ENCODE measurements at places on chromosomes 6 and 20.

DNA sequence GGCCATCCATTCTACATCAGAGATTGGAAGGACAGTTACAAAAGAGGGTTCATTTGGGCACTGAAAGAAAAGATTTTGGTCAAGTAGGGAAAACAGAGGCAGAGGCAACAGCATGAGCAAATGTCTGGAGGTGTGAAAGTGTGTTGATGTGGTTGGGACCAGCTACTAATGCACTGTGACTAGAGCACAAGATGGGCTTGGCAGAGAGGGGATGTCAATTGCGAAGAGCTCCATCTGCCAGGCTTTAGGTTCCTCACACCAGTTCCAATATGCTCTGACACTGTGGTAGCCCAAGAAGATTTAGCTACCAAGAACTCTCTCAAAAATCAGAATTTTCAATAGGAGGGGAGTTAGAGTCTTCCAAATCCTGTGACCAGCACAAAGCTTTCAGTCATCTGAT, 42.1 kb downstream of the TRAF3IP2 start:
- DNase-seq = no peak

- DNase-seq = no peak
Observed at GRCh38 chr6:3398755-3399696, 57.8 kb downstream of the SLC22A23 start.

DNA sequence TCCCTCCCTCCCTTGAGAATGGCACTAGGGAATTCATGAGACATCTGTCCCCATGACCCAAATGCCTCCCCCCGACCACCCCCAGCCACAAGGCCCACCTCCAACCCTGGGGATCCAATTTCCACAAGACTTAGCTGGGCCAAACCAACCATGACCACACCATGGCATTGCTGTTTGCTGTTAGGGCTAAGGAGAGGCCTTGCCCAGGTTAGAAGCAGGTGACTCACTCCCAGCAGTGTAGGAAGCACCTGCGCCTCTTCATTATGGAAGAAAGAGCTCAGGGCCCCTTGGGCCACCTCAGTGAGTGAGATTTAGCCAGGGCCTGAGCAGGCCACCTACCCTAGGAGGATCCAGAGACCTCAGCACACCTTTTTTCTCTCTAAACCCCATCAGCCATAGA, 337.9 kb downstream of the TAF4 start:
- DNase-seq = no peak

DNA sequence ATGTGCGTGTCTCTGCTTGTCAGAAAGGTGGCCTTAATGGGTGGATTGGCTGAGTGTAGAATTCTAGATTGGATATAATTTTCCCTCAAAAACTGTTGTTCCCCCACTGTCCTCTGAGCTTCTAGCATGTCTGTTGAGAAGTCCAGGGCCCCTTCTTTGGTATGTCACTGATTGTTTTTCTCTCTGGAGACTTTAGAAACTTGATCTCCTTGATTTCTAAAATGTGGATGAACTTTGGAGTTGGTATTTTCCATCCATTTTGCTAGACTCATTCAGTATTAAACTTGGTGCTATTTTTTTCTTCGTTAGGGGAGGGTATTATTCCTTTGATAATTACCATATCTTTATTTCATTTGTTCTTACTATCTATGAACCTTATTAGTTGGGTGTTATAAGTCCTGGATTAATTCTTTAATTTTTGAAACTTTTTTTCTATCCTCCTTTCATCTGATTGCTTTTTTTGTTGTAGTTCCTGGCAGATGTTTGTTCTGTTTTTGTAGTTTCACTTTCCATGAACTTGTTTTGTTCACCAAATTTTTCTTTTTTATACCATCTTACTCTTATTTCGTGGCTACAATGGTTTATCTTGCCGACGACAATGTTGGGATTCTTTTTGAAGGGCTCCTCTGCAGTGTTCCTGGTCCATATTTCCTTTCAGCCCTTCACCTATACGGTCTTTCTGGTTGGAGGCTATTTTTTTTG, 68.4 kb downstream of the ARID1B start:
- DNase-seq = no peak

GRCh38 chr6:156872903-156873302, 95.7 kb downstream of the ARID1B start:
- DNase-seq = no peak

DNA sequence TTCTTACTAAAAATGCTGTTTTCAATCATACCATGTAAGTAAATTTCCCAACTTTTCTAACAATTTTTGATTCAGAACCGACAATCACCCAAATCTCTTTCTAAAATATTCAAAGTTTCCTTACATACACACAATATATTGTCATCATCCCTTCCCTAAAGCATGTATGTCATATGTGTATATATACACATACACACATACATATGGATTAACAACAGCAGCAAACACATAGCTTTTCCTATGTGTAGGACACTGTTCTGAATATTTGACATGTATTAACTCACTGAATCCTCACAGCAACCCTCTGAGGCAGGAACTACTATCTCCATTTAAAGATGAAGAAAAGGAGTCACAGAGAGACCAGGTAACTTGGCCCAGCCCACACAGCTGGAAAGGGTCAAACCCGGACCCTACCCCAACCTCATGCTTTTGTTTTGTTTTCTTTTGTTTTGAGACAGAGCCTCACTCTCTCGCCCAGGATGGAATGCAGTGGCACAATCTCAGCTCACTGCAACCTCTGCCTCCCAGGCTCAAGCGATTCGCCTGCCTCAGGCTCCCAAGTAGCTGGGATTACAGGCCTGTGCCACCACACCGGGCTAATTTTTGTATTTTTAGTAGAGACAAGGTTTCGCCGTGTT, 7.2 kb downstream of the FYN start:
- no peak for DNase-seq

- peak; percentile 66 for DNase-seq
Observed at GRCh38 chr6:104940238-104940892, 16.5 kb upstream of the LIN28B start.

- no peak for DNase-seq
Observed at GRCh38 chr20:16035576-16035975, 537.7 kb downstream of the KIF16B start.

GRCh38 chr20:39146394-39146793, 184.2 kb downstream of the DHX35 start:
- DNase-seq = no peak

DNA sequence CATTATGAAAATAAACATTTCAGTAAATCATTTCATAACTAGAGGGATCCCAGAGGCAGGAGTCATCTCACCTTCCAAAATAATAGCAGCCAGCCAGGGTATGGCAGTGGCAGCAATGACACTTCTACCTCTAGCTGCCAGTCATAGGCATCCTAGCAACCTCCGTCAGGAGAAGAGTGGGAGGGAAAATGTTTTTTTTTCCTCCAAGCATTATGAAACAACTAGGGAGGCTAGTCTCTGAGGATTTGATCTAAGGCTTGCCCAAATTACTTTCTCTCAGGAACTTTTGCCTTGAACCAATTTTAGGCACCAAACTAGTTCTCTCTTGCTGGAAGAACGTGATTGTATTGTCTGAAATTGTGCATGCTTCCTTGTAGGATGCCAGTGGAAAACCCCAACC, 208.7 kb upstream of the PREP start:
- DNase-seq = no peak

- no peak for DNase-seq
Observed at GRCh38 chr6:57252975-57253374, 30.9 kb upstream of the RAB23 start.

DNA sequence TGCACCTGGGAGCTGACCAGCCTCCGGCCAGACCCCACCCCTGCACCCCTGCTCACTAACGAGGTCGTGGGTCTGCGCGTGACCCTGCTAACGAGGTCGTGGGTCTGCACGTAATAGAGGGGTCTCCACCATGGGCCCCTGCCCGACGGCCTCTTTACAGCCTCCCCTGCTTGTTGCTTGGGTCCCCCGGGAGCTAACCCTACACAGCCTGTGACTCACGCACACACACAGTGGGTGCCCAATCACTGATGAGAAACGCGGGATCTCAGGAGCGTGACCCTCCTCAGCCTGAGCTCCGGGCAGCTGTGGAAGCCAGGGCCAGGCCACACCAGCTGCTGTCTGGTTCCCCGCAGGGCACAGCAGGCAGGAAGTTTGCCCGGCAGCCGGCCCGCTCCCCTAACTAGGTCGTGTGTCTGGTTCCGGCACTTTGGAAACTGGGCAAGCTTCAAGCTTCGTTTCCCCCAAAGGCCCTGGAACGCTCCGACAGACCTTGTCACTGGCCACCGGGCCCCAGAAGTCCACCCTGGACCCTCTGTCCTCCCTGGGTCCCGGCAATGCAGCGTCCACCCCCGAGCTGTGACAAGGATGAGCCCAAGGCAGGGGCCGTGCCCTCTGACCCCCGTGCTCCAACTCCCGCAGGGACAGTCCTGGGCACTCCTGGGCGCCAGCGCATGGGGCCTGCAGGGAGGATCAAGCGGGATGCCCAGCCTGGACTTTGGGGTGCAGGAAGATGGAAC, 767 bp downstream of the PTK6 start:
- DNase-seq = peak; percentile 44

DNA sequence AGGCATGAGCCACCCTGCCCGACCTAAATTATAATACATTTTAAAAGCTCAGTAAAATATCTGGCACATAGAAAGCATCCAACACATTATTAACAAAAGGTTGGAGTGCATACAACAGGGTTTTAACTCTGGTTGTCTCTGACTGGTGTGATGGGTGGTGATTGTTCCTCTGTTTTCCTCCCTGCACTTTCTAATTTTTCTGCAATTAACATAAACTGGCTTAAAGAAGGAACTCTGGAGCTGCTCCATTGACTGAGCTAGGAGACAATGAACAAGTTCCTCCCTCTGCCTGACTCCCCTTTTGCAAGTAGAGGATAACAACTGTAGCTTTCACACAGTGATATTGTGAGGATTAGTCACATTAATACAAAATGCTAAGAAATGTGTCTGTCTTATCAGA, 48.5 kb upstream of the SIRPG start:
- no peak for DNase-seq

DNA sequence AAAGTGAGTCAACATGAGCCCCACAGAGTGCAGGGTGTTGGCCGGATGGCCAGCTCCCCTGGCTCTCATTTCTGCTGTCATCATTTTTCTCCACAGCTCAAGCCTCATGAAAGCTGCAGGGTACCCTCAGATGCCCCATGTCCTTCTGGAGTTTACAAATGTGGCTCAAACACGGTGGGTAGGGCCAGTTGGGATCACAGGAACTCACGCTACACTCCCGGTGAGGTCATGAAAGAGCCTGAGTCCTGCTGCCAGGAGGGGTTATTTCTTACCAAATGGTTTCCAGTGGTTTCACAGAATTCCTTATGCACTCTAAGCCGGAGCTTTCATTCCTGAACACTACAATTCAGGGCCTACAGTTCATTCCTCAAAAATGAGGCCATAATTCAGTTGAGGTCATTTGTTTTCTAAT, 78.7 kb downstream of the TMEM170B start:
- no peak for DNase-seq

- DNase-seq = no peak
Observed at GRCh38 chr6:92756912-92757311, 662.4 kb downstream of the EPHA7 start.

DNA sequence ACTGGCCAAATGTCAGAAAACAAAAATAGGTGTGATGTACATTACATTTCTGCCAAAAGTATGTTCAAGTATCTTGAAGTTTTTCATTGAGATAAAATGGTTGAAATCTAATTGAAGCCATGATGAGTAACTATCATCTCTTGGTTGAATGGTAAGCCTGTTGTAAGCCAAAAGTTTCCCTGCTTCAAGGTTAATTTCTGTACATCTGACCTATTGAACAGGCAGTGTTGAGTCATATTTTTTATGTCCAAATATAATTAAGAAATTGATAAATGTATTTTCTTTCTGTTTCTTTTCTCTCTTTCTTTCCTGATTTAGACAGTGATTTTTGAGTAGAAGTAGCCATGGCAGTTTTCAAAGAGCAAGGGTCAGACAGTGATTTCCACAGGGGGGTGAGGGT, 4.4 kb downstream of the RREB1 start:
- no peak for DNase-seq

GRCh38 chr20:17655865-17656479, 26.1 kb downstream of the RRBP1 start:
- DNase-seq = no peak

GRCh38 chr6:128686084-128686483, 165.7 kb upstream of the PTPRK start:
- DNase-seq = no peak

DNA sequence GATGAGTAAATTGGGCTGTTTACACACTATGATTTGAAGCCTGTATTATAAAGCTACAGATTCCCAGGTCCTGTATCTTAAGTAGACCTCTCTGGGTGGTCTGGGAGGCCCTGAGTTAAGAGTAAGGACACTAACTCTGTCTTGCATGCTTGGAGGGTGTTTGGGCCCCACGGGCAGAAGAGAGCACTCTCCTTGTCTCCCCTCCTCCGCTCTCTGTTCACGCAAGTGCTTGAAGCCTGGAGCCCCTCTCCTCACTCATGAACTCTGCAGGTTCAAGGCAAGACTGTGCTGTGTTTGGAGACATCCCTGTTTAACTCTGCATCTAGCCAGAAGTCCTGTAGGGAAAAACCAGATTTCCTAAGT, 154.0 kb downstream of the ZDHHC14 start:
- no peak for DNase-seq

GRCh38 chr6:100105138-100105537, 111.1 kb upstream of the MCHR2 start:
- DNase-seq = no peak

- no peak for DNase-seq
Observed at GRCh38 chr20:19692100-19692499, 66.0 kb upstream of the RIN2 start.

DNA sequence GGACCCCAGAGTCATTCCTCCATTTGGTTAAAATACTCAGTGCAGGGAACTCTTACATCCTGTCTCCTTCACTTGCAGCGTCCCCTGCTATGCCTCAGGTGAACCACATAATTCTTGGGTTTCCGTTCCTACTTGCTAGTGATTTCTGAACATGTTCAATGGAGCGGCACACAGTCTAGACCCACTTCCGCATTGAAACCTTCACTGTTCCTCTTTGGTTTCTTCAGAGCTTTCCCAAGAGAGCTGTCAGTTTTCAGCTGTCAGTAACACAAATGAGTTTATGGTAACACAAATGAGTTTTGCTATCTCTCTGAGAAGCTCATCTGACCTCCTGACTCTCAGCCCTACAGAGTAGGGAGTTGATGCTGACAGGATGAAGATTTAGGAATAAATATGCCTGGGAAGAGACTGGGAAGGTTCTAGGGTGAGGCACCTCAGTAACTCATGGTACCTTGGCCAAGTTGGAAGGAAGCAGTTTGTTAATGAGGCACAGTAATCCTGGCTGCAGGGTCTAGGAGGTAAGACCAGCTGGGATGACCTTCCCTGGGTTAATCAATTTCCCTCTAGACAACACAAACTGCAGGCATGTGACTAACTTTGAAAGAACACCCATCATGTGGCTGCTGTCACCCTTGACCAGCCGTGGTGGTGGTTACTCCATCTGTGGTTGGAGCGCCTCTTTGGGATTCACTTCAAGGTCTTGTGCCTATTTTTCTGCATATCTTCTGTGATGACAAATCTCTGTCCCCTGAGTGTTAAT, 5.4 kb downstream of the SYS1 start:
- DNase-seq = no peak

Data from erythroblast (primary cell).